HepG2 (cell line): ENCODE measurements at places on chromosomes 7 and 10.

DNA sequence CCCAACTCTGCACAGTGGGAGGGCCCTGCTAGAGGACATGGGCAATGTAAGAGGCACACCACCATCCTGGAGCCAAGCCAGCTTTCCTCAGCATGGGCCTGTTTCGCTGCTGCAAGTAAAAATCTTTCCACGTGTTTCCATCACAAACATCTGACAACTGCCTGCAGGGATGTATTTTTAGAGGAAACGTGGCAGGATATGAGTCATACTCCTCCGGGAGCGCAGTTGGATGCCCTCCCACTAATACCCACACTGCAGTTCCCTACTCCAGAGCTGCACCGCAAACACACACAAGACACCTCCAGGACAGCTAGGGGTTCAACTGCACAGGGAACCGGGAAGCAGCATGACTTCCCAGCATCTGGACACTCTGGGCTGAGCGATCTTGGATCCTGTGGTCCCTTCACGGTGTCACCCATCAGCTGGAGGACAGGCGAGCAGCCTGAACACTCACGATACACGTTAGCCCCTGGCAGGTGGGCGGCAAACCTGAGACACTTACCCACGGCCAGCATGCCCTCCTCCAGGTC is 26.1 kb downstream of the PLAC9 start:
- DNase-seq = no peak

DNA sequence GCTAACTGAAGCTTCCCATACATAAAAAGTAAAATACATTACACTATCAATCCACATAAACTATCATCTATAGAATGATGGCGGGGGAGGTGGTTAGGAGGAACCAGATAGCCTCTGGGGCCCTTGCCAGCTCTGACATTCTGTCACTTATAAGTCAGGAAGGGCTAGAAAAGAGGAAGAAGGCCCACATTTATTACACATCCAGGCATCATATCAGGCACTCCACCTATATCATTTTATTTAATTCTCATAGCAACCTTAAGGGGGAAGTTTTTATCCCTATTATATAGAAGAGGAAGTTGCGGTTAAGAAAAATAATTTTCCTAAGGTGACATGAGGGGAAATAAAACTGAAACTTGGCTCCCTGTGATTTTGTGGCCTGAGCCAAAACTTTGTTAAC is 29.9 kb downstream of the HEPACAM2 start:
- DNase-seq = no peak

DNA sequence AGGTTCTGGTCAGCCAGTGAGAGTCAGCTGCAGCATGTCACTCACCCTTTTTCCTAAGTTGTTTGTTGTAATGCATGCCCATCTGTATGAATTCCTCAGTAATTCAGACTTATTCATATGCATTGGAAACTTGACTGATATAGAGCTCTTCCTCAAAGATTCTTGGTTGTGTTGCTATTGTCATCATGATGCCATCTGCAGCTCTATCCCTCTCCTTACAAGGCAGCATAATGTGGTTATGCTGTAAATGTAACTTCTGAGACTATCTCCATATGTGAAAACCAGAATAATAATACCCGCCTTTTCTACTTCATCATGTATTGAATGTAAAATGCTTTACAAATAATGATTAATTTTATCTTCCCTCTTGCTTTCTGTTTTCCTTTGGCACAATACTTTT is 252.6 kb upstream of the MTPN start:
- no peak for DNase-seq

GRCh38 chr7:155003376-155004214 is 671 bp upstream of the PAXIP1 start:
- peak; percentile 63 for DNase-seq

- no peak for DNase-seq
These were observed 495.6 kb downstream of the RPS24 start for GRCh38 chr10:78529262-78529661.

DNA sequence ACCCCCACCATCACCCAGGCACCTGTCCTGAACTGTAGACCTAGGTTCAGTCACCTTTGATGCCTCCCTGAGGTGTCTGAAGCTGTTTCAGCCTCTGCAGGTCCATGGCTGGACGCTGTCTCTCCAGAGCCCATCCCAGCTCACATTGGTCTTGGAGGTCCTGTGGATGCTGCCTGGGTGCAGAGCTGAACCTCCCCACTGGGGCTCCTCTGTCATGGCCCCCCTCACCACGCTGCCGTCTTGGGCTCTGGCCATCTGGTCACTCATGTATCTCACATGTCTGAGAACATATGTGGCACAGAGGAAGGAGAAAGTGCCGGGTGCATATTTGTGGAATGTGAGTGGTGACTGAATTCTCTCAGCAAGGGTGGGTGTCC is 108.9 kb downstream of the NKX6-2 start:
- no peak for DNase-seq

- no peak for DNase-seq
These were observed 273.9 kb upstream of the ZNF32 start for GRCh38 chr10:43922335-43923280.

- DNase-seq = no peak
These were observed 69.0 kb downstream of the SEC61G start for GRCh38 chr7:54690050-54690443.

GRCh38 chr10:116669832-116670644 is 49.3 kb downstream of the PNLIPRP2 start:
- DNase-seq = peak; percentile 39

DNA sequence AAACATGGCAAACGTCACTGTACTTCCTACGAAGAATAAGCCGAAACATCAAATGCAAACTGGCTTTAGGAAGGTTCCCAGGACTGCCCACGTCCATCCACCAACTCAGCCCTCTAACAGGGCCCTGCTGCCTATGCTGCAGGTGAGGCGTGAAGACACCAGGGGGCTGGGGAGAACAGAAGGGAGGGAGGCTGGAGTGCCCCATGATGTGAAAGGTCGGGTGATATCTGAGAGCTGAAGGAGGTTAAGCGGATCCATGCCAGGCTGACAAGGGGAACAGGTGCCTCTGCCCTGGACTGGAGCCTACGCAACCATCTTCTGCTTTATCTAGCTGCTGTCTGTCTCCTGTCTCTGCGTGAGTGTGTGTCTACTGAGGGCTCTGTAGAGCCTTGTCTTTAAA is 40.2 kb upstream of the ATP6V0A4 start:
- no peak for DNase-seq

- no peak for DNase-seq
These were observed 32.2 kb downstream of the CALML5 start for GRCh38 chr10:5467207-5467535.

DNA sequence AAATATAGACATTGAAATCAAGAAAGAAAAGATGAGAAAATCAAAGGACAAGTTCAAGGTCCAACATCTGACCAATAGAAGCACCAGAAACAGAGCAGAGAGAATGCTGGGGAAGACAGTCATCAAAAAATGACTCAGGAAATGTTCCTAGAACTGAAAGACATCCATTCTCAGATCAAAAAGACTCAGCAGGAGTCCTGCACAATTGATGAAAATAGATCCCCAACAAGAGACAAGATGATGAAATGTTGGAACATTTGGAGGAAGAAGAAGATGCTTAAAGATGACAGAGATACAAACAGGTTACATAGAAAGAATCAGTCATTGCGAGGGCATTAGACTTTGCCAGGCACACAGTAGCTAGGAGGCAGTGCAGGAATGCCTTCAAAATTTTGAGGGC is 30.0 kb upstream of the EIF5AL1 start:
- DNase-seq = no peak

DNA sequence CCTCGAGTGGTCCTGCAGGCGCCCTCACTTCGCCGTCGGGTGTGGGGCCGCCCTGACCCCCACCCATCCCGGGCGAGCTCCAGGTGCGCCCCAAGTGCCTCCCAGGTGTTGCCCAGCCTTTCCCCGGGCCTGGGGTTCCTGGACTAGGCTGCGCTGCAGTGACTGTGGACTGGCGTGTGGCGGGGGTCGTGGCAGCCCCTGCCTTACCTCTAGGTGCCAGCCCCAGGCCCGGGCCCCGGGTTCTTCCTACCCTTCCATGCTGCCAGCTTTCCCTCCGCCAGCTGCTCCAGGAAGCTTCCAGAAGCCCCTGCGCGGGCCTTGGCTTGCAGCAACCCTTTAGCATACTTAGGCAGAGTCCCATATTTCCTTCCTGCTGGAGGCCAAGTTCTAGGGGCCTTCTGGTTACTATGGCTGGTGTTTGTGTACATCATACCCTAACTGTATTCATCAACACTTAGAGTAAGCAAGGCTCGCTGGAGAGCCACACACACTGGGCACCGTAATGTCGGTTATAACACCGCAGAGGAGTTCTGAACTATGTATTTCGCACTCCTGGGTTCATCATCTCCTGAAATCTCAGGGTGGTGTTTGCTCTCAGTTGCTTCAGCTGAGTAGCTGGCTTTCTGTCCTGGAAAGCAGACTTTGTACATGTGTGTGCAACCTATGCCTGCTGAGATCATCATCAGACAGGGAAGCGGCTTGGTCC is 471 bp downstream of the MGMT start:
- DNase-seq = peak; percentile 78

DNA sequence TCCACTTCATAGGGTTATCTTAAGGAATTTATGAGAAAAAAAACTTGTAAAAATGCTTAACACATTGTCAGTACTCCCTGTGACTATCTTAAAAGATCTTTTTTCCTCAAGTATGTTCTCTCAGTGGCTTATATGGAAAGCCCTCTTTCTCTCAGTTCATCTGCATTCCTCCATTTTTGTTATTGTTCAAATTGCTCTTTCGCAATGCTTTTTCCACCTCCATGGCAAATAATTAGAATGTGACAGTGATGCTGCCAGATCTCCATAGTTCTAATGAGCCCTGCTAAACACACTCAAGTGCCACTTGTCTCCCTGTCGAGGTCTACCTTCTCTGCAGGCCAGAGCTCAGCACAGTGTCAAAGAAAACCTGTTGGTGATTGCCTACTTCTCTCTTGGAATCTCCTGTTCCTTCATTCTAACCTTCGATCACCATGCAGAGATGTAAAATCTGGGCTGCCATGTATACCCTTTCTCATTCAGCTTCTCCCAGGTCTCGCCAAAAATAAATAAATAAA is 37.2 kb upstream of the ABCB5 start:
- DNase-seq = no peak

- DNase-seq = peak; percentile 67
These were observed 94.9 kb downstream of the LYZL2 start for GRCh38 chr10:30534465-30535144.

DNA sequence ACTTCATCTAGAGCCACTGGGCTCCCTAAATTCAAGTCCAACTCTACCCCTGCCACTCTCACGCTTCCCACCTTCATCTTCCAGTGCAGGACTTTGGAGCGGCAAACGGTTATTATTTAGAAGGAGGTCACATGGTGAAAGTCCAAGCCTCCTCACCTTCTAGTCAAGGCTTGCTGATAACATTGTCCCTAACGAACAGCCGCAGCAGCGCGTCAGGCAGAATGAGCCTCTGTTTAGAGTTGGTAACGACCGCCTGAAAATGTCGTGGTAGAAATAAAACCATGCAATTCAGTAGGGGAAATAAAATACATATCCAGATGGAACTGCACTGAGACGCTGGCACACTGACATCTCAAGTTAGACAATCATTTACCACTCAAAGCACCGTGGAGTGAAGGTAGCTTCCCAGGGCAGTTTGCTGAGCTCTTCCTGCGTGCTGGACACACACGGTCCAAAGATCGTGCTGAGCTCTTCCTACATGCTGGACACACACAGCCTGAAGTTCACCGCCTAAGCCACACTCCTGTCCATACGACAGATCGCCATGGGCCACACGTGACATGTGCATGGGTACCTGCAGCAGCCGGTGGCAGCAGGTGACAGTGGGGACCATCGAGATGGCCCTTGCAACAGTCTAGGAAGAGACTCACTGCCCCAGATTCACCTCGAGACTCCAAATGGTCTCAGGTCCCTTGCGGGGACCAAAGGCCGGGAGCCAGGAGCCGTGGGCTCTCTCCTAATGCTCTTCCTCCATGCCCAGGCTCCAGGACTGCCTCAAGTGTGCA is 323.5 kb downstream of the PTPRN2 start:
- peak; percentile 89 for DNase-seq

DNA sequence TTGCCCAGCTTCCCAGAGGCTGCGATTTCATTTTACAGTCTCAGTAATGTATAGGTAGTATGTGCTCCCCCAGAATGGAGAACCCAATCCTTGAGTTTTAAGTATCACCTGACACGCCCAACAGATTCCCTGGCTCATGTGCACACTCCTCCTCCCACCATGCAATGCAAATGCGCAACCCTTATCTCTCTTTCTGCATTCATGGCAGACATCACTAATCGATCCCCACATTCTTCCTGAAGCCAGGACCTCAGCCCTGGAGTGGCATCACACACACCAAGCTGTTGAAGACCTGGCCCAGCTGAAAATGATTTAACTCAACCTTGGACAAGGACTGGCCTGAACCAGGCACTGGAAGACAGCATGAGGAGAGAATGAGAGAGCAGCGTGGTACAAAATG is 68.4 kb downstream of the ZRANB1 start:
- DNase-seq = no peak

DNA sequence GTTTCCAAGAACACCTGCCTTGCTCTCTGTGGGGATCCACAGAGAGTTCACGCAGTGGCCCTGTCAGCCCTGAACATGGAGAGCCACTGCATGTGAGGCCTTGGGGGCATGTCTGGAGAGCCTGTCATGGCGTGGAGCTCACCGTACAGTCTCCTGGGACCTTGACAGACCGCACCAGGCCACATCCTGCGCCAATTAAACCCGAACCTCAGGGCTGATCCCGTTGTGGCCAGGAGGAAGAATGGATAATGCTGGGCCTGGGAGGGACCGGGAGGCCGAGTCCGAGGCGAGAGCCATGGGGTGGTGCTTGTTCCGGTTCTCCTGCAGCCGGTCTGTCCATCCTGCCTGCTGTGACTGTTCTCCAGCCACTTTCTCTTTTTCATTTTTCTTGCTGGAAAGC is 68.7 kb downstream of the DNAJB6 start:
- DNase-seq = no peak
